ENCODE measurements at places on chromosomes 2 and 18. TPM values are rescaled to one million over a fixed set of nuclear protein-coding genes. Genes with fewer than 3 reads are reported as not detected.

IL1B gene
- not detected for polyA plus RNA-seq

CGREF1 gene
- 0.36 TPM for polyA plus RNA-seq

TLX2 gene
- 0.33 TPM for polyA plus RNA-seq

- no peak for DNase-seq
Measured at GRCh38 chr2:38105922-38106321, 30.0 kb upstream of the CYP1B1 start.

DNA sequence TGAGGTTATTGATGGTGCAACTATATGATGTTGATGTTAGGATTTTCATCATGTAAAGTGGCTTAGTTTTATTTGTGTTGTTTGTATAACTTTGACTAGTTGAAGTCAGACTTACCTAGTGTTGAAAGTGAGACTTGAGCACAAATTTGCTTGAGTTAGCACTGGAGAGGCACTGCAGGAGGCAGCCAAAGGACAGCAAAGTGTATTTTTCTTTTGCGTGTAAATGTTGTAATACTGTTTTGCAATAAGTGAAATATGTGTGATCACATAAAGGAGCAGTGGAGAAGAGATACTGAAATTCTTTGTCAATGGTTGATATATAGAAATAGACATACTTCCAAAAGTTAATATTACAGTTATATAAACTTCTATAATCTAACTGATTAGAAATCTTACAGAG lies 332.0 kb upstream of the RAB12 start:
- no peak for DNase-seq

All from CD4-positive, alpha-beta memory T cell (primary cell).